WTC11 (cell line): ENCODE measurements at places on chromosomes 13 and 19. TPM values are rescaled to one million over a fixed set of nuclear protein-coding genes. Genes with fewer than 3 reads are reported as not detected.

DNA sequence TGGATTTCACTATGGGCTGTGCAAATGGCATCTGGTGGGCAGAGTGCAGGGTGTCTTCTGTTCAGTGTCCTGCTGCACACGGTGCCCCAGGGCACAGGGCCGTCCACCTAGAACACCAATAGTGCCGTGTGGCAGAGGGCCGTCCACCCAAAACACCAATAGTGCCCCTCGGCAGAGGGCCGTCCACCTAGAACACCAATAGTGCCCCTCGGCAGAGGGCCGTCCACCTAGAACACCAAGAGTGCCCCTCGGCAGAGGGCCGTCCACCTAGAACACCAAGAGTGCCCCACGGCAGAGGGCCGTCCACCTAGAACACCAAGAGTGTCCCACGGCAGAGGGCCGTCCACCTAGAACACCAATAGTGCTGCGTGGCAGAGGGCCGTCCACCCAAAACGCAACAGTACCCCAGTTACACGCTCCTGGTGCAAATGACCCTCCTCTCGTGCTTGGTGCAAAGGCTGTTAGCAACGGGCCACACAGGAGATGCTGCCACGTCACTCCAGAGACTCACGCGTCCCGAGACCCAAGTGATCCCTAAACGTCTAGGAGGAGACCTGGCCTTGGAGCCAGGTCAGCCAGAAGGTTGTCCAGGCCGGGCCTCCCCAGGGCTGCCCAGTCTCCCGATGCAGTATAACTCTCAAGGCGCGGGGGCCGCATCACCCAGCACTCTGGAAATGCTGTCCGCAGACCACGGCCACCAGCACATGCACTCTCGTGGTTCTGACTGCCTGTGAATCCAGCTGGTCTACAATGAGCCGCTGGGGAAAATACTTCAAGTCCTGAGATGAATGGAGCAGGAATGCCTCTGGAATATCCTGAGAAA is 51.5 kb downstream of the RASA3 start:
- H3K27me3 ChIP-seq, result no peaks in the 10 kb centered on the region
- peak; percentile 9 for DNase-seq
- H3K4me3 ChIP-seq, result no peak overlapping the region
- no peak overlapping the region for H3K27ac ChIP-seq
- H3K36me3 ChIP-seq, result peaks cover 14% of the 10 kb centered on the region
- H3K4me1 ChIP-seq, result 0 out of 2 replicates have a peak, but pooled peaks cover 5% of the 10 kb centered on the region

The ZNF99 gene
- 0.02 to 0.05 TPM in 2 of 3 replicates, not detected in the other for total RNA-seq

- no peak overlapping the region for H3K27ac ChIP-seq
- H3K4me1 ChIP-seq, result no peaks in the 10 kb centered on the region
- peaks cover 7% of the 10 kb centered on the region; the same call in 1 of the 2 replicates for H3K27me3 ChIP-seq
- no peak for DNase-seq
- H3K4me3 ChIP-seq, result no peak overlapping the region
- no peaks in the 10 kb centered on the region for H3K36me3 ChIP-seq
Measured at GRCh38 chr19:5844456-5845433, 5.2 kb upstream of the FUT6 start.

DNA sequence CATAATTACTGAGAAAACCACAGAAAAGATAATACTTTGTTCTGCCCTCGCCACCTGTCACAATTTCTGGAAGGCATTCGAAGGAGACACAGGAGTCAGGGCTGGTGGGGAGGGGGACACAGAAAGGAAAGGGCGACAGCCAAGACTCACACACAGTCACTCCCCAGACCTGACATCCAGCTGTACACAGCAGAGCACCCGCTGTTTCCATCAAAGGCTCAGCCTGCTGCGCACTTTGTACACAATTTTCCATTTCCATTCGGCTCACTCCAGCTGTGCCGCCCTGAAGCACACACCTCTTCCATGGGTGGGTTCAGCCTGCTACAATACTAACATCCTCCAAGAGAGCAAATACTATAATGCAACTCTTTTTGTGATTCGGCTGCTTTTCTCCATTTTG is 38.0 kb downstream of the STK24 start:
- H3K27me3 ChIP-seq, result no peaks in the 10 kb centered on the region
- H3K4me3 ChIP-seq, result no peak overlapping the region
- no peaks in the 10 kb centered on the region for H3K36me3 ChIP-seq
- H3K27ac ChIP-seq, result no peak overlapping the region
- DNase-seq, result no peak
- peaks cover 83% of the 10 kb centered on the region for H3K4me1 ChIP-seq

The ATP4B gene
- total RNA-seq, result not detected in 3 replicates
